ENCODE measurements at places on chromosomes 4 and X.

GRCh38 chr4:138507522-138507921 is 265.4 kb upstream of the SLC7A11 start:
- DNase-seq, result no peak

DNA sequence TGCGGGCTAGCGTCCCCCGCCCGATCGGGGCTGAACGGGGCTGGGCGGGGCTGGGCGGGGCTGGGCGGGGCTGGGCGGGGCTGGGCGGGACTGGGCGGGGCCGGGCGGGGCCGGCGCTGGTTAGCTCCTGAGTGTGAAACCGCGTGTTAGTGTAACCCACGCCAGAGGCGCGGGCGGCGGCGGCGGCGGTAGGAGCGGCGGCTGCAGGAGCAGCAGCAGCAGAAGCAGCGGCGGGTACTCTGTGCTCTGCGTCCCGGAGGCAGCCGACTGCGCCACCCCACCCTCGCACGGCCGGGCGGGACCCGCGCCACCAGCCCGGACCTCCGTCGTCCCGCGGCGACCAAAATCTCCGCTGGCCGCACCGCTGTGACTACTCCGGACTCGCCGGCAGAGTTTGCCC is 128.1 kb downstream of the LAS1L start:
- no peak for DNase-seq

GRCh38 chrX:133921764-133922389 is 63.5 kb downstream of the GPC3 start:
- no peak for DNase-seq

DNA sequence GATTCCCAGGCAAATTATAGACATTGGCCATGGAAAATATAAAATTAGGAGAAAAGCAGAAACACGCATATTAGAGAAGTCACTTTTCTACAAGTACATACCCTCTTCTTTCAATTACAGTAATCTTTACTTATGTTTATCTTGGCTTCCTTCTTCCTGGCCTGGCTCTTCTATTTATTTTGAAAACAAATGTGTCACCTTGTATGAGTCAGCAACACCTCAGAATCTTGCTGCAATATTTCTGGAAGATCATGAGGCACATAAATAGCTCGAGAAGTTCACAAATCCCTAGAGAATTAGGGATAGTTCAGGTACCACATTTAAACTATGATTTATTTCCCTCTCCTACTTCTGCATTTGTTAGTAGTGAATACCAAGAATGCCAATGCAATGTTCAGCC is 124.6 kb downstream of the ANOS1 start:
- no peak for DNase-seq

GRCh38 chr4:80989921-80990544 is 40.5 kb upstream of the BMP3 start:
- peak; percentile 34 for DNase-seq

- no peak for DNase-seq
These were observed 21.6 kb upstream of the STIM2 start for GRCh38 chr4:26839016-26839415.

- no peak for DNase-seq
These were observed 1.4 kb upstream of the CORIN start for GRCh38 chr4:47839259-47839658.

DNA sequence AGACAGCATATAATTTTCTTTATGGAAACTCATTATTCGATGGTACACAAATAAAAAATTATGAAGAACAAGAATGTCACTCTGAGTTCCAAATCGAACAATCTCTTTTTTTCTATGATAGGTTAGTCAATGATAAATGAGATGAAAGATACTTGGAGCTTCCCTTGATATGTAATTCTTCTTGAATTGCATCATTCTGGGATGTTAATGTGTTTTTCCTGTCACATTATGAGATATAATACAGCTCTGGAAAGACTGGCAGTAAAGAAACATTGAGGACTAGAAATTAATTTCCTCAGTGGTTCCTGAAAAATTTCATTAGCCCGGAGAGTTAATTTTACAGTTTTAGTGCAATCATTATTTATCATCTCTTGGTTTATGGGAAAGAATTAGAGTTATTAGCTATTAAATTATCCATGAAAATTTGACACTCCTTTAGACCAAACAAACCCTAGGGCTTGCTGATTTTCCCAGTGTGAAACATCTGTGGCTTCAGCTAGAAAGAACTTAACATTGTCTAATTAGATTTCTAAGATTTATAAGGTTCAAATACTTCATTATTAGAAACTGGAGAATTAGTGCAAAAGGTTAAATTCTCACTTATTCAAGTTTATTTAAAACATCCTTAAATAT is 1546.6 kb upstream of the TENM3 start:
- DNase-seq, result no peak

Measured in HS-5 (cell line).